ENCODE measurements at places on chromosomes 13 and 19.

GRCh38 chr19:55146078-55146704 lies 2.8 kb downstream of the TNNT1 start:
- no peak for DNase-seq

DNA sequence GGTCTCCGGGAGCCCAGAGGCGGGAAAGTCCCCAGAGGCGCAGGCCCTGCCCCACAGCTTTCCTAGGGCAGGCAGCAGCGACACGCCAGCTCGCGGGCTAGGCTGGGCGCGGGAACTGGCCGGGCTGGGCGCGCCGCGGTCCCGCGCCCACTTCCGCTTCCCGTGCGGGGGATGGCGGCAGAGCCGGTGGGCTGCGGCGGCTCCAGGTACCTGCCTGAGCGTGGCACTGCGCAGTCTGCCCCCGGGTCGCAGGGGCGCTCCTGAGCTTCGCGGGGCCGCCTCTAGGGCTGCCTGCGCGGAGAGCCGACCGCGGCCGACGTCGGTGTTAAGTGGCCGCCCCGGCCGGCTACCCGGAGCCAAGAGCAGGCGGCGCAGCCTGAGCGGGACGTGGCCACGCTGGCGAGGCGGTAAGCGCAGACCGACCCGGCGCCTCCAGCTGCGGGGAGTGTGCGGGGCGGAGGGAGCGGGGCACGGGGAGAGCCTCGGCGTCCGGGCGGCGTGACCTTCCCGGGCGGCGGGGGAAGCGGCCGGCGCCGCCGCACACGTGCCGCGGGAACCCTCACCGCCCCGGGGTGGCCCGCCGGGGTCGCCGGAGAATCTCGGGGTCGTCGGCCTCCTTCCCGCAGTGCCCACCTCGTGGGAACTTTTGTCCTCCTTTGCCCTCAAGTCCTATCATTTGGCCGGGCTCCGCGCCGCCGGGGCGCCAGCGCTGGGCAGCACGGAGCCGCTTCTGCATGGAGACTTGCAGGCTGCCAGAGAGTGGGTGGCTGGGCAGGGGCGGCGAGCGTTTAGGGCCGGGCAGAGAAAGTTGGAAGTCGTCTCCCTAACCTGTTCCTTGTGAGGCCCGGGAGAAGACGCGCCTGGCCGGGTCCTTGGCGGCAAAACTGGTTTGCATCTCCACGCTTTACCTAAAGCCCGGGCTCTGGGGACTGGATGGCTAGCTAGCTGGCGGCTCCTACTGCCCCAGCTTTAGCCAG lies 31.4 kb upstream of the MPHOSPH8 start:
- peak; percentile 36 for DNase-seq

GRCh38 chr19:29364224-29364726 lies 151.3 kb upstream of the UQCRFS1 start:
- no peak for DNase-seq

GRCh38 chr19:15529774-15530372 lies 21.5 kb downstream of the CYP4F22 start:
- no peak for DNase-seq

DNA sequence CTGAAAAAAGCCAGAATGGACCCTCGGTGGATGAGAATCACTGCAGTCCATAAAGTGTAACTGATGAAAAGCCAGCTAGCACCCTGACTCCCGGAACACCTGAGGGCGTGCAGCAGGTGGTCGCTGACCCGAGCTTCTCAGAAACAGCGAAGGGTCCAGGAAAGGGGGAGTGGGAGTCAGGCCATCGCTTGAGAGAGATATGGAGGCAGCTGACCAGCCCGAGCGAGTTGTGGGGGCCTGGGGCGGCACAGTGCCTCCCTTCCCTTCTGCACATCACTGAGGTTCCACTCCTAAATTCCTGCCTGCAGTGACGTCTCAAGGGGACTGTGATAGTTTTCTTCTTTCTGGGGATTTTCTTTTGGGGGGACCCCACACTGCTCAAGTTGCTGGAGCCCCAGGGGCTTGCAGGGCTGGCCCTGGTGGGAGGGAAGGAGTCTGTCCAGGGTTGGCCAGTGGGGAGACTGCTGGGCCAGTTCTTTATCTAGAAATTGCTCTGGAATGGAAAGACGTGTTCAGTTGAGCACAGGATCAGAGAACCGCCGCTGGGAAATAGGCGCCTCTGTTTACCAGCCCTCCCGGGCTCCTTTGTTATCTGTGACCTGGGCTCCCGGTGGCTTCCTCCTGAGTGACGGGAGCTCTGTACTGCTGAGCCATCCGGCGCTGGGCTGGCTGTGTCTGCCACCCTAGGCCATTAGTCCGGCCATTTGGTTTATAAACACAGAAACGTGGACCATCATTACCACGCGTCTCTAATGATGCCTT lies 71.3 kb downstream of the RAB20 start:
- DNase-seq: no peak

DNA sequence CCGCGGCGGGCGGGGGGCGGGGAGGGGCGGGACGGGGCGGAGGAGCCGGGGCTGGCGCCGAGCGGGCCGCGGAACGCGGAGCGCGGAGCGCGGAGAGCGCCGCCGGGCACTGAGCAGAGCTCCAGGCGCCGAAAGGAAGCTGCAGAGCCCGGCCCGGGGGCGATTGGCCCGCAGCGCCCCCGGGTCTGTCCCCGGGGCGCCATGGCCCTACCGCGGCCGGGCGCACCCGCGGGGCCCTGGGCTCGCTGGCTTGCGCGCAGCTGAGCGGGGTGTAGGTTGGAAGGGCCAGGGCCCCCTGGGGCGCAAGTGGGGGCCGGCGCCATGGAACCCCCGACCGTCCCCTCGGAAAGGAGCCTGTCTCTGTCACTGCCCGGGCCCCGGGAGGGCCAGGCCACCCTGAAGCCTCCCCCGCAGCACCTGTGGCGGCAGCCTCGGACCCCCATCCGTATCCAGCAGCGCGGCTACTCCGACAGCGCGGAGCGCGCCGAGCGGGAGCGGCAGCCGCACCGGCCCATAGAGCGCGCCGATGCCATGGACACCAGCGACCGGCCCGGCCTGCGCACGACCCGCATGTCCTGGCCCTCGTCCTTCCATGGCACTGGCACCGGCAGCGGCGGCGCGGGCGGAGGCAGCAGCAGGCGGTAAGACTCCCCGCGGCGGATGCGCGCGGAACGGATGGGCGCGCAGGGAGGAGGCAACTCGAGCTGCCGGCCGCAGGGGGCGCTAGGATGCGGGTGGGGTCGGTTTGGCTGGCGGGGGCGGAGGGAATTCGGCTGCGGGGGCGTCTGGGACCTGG lies at the start of gene PDE4A:
Gene PDE4A, plus strand, starts transcription at position 95 of the 796 bp plus-strand sequence. Its CDS starts 227 bp downstream, at position 322.
- DNase-seq: peak; percentile 75

- DNase-seq: no peak
These were observed 1.6 kb upstream of the POU4F1 start for GRCh38 chr13:78604782-78605611.

- DNase-seq: peak; percentile 17
These were observed 5.3 kb downstream of the FAM216B start for GRCh38 chr13:42786715-42787114.

DNA sequence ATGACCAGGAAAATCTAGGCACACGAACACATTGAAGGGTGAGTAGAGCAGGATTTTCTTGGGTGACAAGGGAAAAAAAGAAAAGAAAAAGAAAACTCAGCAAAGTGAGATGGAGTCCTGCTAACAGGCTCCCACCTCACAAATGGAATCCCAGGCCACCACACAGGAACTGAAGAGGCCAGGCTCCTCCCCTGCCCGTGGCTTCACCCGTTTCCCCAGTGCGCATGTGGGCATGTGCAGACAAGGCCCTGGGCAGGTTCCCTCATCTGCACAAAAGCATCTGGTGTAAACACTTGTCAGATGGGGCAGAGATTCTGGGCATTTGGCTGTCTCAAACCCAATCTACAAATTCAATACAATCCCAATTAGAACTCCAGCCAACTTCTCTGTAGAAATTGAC lies 24.5 kb downstream of the CFAP97D2 start:
- peak; percentile 15 for DNase-seq

GRCh38 chr13:113926951-113927660 lies 46.8 kb downstream of the C13orf46 start:
- no peak for DNase-seq

DNA sequence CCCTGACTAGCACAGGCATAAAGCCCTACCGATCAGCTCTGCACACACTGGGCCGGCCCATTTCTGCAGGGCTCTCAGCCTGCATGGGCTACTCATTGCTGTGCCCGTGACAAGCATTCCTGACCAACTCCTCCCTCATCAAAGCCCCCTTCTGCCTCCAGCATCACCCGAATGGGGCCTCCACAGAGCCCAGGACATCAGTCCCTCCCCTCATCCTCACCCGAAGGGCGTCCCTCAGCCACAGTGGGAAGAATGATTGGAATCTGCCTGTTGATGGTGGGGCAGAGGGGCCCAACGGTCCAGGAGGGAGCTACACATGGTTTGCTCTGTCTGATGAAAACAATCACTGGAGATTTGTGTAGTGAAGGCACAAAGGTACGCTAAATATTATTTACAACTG lies 43.8 kb downstream of the SERP2 start:
- no peak for DNase-seq

DNA sequence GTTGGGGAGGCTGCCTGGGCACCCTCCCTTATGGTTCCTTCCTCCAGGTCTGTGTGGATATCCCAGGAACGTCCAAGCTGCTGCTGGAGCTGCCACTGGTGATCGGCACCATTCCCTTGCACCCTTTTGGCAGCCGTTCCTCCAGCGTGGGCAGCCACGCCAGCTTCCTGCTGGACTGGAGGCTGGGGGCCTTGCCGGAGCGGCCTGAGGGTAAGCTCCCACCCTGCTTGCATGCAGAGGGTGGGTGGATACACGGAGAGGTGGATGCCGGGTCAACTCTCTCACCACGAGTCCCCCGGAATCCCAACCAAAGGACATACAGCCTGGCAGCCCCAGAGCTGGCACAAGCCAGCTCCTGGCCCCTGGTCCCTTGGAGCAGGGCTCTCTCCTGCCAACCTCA lies 2.2 kb downstream of the ARRDC2 start:
- no peak for DNase-seq

DNA sequence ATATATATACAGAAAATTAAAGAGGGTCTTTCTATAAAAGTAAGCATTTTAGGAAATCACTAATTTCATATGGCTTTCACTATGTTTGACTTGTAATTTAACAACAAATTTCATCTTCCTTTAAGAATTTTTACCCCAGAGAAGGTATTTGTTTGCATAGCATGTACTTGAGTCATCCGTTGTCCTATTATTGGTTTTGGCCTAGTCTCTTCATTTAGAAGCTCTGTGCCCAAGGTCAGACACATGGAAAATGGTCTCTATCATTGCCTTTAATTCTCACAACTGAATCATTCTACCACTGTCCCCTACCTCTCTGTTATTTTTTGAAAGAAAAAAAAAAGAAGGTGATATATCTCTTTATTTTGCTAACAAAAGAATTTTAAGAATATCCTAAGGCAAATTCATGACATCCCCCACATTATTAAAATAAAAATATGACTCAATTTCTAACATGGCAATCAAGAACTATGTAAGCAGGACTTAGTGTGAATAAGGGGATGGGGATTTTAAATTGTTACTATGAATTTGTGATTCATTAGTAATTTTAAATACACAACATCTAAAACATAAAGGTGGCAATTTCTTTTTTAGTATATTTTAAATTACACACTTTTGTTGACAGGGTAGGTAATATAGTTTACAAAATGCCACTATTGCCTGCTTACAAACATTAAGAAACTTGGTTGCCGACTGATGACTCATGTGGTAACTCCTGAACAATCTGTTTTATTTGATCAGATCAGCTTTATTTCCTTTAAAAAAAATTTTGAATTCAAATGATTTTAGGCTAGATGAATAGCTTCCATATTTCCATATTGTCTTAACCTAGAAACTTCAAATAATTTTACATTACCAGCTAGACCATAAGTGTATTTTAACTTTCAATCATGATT lies 13.9 kb downstream of the SLITRK5 start:
- DNase-seq: no peak

GRCh38 chr13:45542391-45542790 lies 73.1 kb downstream of the ERICH6B start:
- DNase-seq: no peak

GRCh38 chr19:17966550-17967256 lies at the start of gene KCNN1:
Gene KCNN1, plus strand, starts transcription at chr19:17967107. Its CDS starts 6,782 bp downstream, at chr19:17973889.
- peak; percentile 35 for DNase-seq

GRCh38 chr19:30168760-30169159 lies 203.4 kb upstream of the ZNF536 start:
- DNase-seq: no peak

DNA sequence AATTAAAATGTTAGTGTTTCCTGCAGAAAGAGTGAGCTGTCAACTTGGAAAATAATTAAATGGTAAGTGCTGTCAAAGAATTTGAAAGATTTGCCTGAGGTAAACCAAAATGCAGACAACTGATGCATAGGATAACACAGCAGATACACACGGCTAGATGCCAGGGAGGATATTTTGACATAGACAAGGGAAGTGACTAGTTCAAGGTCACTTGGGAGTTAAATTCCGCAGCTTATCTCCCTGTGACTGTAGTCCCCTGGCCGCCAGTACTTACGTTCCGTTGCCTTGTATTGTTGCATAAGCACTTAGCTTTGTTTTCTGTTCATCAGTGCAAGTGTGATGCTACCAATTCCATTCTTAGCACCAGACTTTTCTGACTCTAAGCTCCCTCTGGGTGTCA lies 247.3 kb upstream of the MAB21L1 start:
- DNase-seq: no peak

GRCh38 chr13:62643007-62643483 lies 1227.4 kb upstream of the PCDH20 start:
- no peak for DNase-seq

DNA sequence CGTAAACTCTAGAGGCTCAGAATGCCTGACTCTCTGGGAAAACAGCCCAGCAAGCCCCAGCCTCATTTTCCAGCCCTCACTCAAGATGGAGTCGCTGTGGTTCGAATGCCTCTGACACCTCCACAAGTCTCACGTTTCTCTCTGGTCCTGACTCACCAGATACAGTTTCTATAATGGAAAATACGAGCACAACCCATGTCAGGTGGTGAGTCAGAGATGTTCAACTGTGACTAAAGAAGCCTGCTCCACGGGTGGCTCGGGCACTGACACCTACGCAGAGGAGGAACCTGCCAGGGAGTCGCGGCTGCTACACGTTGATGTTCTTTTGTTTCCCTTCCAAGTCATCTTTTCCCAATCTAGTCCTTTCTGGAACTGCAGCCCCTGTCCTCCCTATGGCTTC lies 87.1 kb upstream of the STK24 start:
- DNase-seq: no peak

DNA sequence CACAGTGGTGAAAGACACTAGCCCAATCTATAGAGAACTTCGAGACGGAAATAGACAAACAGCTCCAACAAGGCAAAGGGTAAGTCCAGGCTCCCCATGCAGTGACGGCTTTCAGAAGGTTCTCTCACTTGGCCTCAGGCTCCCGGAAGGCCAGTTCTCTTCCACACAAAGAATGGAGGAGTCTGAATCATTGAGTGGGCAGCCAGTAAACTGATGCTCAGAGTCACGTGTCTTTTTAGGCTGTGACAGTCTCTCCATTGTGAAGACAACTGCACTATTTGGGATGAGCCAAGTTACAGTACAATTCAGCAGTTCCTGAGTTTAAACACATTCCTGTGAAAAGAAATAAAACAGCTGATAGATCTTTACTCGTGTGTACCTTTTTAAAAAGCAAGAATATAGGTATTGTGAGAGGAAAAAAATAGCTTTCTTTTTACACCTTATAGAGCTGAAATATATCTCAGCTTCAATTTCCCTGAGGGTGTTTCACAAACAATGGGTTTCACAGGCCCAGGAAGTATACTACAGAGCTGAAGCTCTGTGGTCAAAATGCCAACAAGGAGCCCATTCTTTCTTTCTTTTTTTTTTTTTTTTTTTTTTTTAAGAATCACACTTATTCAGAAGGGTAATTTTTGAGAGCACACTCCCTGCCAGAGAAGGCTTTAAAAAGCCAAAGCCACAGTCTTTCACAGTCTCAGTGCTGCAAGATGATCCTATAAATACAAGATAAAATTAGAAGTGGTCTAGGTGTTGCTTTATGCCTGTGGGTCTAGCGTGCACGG lies 135.1 kb downstream of the FREM2 start:
- DNase-seq: no peak

GRCh38 chr13:57634839-57635165 lies 3.3 kb downstream of the PCDH17 start:
- DNase-seq: no peak
